Epithelial cell of prostate (primary cell): ENCODE measurements at places on chromosomes 2 and 18.

- DNase-seq: no peak
These were observed 376.6 kb upstream of the NETO1 start for GRCh38 chr18:73244401-73244800.

GRCh38 chr2:241300000-241300399 is 15.5 kb downstream of the HDLBP start:
- no peak for DNase-seq

GRCh38 chr2:239780236-239780994 is 244.7 kb downstream of the NDUFA10 start:
- no peak for DNase-seq

GRCh38 chr2:71801969-71802368 is 345.7 kb downstream of the CYP26B1 start:
- no peak for DNase-seq

DNA sequence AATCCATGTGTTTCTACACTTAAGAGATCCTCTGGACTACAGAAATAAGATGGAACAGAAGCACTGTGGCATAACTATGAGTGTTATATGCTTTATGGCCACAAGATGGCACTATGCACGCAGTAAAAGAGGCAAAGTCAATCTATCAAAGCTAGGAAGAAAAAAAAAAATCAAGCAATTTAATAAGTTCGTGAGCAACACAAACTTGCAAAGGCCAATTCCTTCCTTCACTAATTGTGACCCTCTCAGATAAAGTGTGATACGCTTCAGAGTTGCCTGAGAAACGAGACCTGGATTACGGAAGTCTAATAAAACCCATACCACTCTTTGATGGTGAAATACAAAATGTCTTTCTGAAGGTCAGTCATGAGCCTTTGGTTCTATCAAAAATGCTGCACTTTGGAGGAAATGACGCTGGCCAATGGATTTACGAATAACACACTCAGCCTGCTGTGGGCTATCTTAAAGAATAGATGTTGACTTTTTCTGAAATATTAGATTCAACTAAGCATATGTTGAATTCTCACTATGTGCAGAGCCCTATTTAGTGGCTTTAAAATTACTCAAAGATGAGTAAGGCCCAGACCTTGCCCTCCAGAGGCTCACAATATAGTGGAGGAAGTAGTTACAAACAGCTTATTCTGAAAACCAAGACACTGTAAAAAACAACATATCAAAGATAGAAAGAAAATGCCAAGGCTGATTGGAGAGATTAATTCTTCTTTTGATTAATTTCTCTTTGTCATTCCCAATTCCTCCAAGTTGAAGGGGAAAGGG is 35.5 kb upstream of the TTR start:
- peak; percentile 2 for DNase-seq

- no peak for DNase-seq
These were observed 450.1 kb downstream of the LPIN1 start for GRCh38 chr2:12196495-12196894.

GRCh38 chr2:177852389-177852788 is 220.2 kb downstream of the PDE11A start:
- no peak for DNase-seq

DNA sequence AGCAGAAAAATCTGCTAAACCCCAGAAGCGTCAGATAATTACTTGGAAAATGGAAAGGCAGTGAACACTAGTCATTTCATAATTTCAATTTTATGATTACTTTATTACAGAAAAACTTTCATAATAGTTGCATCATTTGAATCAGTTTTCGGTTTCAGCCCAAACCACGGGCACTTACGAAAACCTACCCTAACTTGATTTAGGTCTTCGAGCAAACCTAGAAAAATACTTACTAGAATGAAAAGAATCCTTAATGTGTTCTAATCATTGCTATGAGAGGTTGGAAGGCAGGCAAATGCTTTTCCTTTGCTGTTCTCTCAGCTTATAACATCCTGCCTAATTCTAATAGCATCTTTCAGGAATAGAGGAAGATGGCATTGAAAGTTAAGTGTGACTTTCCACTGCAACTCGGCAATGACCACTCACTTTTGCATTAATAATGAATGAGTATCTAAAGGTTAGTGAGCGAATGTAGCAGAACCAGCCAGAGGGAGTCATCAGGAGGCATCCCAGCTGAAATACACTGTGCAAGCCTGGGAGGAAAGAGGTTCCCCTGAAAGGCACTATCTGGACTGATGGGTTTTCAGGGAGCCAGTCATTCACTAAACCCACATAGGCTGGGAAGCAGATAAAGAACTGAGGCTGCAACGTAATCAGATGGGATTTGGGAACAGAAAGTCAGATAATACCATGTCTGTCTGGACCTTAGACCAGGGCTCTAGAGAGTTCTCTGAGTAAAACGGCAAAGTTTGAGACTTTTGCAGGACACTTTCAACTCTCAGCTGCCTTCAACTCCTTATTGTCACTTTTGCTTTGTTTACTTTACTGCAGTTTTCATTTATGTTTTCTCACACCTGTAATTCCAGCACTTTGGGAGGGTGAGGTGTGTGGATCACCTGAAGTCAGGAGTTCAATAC is 520.8 kb downstream of the RNF144A start:
- DNase-seq: no peak

- DNase-seq: no peak
These were observed 1488.8 kb upstream of the NXPH2 start for GRCh38 chr2:140269000-140269399.

DNA sequence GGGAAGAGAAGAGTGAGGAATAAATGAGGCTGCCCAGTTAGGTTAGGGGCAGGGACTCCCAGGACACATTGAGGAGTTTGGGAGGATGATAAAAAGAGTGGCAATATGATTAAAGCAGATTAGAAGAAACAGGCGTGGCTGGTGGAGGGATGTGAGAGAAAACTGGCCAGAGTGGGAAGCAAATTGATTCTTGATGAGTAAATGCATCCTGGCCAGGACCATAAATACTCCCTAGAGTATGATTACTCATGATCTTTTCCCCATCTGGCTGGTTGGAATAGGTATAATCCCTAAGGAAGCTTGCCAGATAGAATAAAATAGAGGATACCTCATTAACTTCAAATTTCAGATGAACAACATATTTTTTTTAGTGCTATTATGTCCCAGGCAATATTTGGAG is 21.5 kb upstream of the DAW1 start:
- DNase-seq: no peak

- DNase-seq: no peak
These were observed 43.5 kb downstream of the SLC38A11 start for GRCh38 chr2:164911832-164912231.

GRCh38 chr2:238763471-238763995 is 84.4 kb upstream of the TWIST2 start:
- DNase-seq: no peak

DNA sequence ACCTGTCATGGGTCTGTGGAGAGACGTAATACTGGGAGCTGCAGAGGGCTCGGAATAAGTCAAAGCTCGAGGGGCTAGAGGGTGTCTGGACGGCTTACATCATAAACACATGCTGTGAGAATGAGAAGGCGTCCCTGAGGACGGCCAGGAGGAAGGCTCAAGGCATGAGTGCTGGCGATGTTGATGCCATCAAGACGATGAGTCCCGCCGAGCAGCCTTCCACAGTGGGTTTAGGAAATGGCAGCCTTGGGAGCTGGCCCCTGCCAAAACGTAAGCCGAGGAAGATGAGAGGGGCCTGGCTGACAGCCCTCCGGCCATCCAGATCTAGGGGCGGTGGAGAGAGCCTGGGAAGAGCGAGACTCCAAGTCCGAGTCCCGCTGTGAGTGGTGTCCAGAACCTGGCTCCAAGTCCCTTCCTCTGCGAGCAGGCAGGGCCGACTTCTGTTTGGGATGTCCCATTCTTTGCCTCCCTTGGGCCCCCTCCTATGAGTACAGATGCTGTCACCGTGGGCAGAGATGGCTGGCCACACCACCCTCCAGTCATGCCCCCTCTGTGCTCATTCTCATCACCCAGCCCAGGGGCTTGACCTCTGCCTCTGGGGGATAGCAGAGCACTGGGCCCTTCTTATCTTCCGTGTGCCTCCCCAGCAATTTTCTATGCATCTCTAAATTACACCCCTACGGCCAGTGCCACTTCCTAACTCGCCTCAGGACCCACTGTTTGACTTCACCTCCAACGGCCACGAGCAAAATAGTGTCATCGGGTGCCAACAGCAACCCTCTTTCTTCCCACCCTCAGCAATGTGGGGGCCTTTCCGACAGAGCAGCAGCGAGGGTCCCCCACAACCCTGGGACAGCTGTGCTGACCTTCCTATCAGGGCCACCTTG is 175.7 kb downstream of the FAM210A start:
- DNase-seq: no peak

GRCh38 chr2:234492717-234493485 is 4.0 kb downstream of the ARL4C start:
- no peak for DNase-seq

DNA sequence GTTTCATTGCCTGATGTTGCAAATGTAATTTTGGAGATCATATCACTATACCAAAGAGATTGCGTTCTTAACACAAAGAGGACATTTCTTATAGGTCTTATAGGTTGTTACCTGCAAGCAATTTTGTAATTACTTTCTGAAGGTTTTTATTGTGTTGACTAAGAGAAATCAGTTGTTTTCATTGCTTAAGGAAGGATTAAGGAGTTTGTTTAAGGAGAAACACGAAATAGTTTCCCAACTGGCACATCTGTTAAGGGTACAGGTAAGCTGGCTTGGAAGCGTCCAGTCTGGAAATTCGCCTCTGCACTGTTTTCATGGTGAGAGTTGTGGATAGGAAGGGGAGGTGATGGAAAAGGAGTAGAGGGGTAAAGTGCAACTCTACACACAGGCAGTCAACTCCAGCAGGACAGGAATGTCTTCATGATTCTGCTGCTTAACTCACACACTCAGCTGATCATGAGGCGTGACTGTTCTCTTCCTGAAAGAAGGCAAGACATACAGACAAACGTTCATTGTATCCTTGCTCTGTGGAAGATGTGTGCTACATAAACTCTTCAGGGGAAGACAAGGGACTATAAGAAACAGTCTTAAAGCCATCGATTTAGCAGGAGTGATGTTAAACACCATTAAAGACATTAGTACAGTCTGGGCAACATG is 61.4 kb upstream of the ACSL3 start:
- DNase-seq: no peak

DNA sequence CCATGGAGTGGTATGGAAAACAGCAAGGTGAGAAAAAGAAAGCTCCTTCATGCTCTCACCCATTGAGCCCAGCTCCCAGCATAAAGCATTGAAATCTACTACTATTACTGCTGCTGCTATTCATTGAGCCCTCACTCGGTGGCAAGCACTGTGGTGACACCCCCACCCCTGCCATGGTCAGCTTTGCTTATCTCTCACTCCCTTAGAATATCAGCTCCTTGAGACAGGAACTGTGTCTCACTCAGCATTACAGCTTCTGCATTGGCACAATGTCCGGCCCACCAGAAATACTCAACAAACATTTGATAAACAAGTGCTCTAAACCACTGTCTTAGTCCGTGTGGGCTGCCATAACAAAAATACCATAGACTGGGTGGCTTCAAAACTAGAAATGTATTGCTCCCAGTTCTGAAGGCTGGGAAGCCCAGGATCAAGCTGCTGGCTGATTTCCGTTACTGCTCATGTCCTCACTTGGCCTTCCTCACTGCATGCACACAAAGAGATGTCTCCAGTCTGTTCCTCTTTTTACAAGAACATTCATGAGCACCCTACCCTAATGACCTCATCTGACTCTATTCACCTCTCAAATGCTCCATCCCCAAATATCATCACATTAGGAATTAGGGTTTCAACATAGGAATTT is 116.3 kb downstream of the ZBTB7C start:
- DNase-seq: no peak

DNA sequence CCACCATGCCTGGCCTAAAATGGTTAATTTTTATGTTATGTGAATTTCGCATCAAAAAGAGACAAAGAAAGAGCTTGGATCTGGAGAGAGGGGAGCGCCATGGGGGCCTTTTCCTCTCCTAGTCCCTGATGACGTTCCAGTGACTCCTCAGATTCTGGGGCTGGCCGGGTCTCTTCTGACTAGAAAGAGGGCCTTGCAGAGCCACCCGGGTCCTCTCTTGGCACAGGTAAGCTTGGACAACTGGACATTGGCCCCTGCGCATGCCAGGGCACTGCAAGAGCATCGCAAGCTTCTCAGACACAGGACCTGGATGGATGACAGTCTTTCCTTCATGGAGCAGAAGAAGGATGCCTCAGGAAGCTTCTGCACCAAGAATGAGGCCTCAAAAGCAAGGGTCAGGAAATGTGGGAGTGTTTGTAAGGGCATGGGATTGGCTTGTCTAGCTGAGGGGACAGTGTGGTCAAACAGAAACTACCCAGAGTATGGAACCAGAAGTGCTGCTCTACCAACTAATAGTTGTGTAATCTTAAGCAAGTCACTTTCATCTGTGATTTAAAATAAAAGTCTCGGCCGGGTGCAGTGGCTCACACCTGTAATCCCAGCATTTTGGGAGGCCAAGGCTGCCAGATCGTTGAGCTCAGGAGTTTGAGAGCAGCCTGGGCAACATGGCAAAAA is 35.2 kb downstream of the FOSL2 start:
- no peak for DNase-seq

DNA sequence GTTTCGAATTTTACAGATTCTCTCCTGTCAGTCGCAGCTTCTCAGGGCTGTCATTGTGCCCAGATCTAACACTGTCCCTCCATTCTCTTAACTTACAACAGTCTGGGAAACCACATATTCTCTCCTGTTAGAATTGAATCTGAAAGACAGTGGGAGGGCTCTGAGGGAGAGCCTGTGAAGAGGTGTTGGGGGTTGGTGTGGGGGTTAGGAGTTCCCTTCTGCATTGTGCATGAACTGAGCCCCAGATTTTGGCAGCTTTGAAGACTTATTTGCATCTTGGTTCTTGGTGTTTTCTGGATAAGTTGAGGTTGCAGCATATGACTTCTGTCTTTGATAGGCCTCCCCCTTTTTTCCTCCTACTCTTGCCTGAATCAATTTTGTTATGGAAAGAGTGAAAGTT is 64.1 kb downstream of the TANC1 start:
- no peak for DNase-seq

DNA sequence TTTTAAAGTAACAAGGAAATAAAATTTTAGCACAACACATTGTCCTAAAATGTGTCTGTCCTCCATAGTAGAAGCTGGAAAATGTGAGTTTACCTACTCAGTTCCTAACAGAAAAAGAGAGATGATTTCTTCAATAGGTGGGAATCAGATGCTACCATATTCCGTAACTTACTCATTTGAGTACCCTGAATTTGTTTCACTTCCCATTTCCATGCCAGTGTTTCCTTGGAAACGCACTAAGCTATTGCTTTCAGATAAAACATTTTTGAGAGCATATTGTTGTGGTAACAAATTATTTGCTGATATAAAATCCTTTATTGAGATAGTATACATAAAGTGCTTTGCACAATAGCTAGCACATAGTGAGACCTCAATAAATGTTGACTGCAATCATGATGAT is 137.5 kb upstream of the BARD1 start:
- DNase-seq: no peak

GRCh38 chr18:45004546-45005080 is 323.9 kb downstream of the SETBP1 start:
- no peak for DNase-seq

GRCh38 chr2:82993609-82994008 is 1465.5 kb downstream of the SUCLG1 start:
- peak; percentile 98 for DNase-seq

- no peak for DNase-seq
These were observed 208.4 kb downstream of the INSIG2 start for GRCh38 chr2:118296663-118297062.

GRCh38 chr18:30177056-30177455 is 865.5 kb downstream of the DSC3 start:
- DNase-seq: no peak
